ENCODE measurements at places on chromosomes 6 and 20. TPM values are rescaled to one million over a fixed set of nuclear protein-coding genes. Genes with fewer than 3 reads are reported as not detected.

DNA sequence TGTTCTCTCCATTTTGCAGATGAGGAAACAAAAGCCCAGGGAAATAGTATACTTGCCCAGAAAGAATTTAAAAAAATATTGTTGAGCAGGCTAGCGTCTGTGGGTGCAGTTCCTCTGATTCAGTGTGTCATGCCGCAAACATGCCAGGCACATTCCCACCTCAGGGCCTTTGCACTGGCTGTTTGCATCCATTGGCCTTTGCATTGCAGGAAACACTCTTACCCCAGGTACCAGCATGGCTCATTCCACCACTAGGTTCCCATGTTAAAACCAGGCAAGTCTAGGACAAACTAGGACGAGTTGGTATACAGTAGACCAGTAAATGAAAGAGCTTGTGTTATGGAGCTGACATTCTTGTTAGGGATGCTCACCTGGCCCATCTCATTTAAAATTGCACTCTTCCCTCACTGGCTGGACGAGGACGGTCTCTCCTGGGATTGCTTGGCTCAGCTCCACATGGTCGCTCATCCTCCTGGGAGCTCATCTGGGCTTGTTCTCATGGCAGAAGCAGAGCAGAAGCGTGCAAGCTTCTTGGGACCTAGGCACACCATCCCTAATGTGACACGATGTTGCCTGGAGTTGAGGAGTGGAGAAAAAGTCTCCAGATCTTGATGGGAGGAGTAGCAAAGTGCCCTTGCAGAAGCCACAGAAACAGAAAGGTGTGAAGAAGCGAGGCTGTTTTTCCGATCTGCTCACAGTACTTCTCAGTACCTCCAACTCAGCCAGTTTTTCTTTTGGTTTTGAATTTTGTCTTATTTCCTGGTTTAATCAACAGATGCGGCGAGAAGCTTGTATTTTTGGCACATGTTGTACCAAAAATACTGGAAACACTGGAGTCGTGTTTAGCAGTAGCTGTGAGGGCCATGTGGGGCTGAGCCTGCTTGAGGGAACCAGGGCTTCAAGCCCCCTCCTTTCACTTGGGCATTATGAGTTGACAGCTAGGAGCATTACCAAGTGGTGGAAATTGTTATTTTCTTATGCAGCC, 13.9 kb downstream of the ZNF831 start:
- H3K4me3 ChIP-seq = no peak overlapping the region
- DNase-seq = no peak
- no peaks in the 10 kb centered on the region for H3K36me3 ChIP-seq
- no peak overlapping the region for H3K27ac ChIP-seq
- no peaks in the 10 kb centered on the region for H3K4me1 ChIP-seq
- H3K27me3 ChIP-seq = no peaks in the 10 kb centered on the region

TREM2 gene
- 2.8 TPM for total RNA-seq

GRCh38 chr6:155120034-155120433, 124.9 kb downstream of the TIAM2 start:
- no peak overlapping the region for H3K4me3 ChIP-seq
- H3K27me3 ChIP-seq = no peaks in the 10 kb centered on the region
- H3K4me1 ChIP-seq = no peaks in the 10 kb centered on the region
- DNase-seq = no peak

DNA sequence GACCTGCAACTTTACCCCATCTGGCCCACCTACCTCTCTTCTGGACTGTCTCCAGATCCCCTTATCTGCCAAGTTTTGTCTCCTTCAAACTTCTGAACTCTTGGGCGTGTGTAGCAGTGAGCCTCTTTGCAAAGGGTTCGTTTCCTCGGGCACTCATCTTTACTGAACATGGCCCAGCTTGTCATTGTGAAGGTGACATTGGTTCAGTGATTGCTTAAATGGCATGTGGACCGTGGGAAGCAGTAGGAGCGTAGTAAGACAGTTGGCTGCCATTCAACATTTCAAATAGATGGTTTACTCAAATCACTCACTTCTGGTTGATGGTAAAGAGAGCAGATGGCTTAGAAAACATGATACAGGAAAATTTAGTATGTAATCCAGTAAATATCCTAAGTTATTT, 34.8 kb upstream of the KIF25 start:
- H3K4me1 ChIP-seq = peaks cover 36% of the 10 kb centered on the region
- no peaks in the 10 kb centered on the region for H3K27me3 ChIP-seq
- peaks cover 3% of the 10 kb centered on the region for H3K36me3 ChIP-seq
- H3K4me3 ChIP-seq = no peak overlapping the region
- DNase-seq = no peak
- H3K27ac ChIP-seq = peak overlapping the region; percentile 82
